ENCODE measurements at places on chromosomes 7 and 10.

DNA sequence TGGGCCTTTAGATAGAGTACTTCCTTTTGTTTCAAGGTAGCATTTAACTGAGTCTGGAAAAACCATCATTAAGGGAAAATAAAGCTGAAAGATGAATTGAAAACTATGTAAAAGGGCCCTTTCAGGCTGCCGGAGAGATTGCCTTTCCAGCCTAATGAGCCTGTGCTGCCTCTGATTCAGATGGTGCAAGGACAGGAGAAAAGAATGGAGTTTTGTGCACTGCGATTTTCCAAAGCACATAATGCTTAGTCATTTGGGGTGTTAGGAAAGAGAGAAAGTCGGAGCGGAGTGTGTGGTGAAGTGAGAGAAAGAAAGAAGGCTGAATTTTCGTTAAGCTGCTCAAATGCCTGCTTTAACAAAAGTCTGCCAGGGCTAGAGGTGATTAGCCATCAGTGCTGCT lies 259.7 kb downstream of the PAXIP1 start:
- DNase-seq = no peak

- DNase-seq = no peak
Measured at GRCh38 chr7:55977831-55978230, 13.4 kb downstream of the NIPSNAP2 start.

GRCh38 chr10:63431962-63432797 lies 33.6 kb downstream of the JMJD1C start:
- no peak for DNase-seq

DNA sequence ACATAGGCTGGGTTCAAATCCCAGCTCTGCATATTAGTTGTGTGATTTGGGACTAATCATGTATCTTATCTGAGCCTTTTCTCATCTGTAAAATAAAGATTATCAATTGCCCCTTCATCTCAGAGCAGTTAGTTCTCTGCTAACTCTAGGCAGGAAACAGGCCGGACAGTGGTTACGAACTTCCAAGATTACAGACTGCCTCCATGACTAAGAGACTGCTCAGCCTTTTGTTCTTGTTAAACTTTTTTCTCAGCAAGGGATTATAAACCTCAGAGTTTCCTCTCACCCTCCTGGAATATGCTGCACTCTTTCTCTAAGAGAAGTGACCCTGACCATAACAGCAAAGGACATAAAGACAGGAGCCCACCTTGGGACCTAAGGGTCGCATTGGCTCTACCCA lies 52.5 kb upstream of the NFKB2 start:
- DNase-seq = no peak

DNA sequence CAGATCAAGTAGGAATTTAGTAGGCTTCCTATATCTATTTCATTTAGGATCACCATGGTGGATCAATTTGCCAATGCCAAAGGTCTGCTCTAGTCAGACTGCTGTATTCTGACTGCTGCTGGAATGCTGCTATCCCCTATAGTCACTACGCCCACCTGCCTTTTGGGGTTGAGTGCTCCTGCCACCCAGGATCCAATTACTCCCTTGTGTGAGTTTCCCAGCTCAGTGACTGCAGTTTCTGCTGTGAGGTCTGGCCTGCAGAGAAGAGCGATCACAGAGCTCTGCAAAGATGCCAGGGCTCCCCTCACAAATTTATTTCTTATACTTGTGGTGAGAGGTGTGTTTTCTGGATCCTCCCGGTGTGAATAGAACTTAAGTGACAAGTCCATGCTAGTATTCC lies 88.1 kb upstream of the FOXI2 start:
- no peak for DNase-seq

DNA sequence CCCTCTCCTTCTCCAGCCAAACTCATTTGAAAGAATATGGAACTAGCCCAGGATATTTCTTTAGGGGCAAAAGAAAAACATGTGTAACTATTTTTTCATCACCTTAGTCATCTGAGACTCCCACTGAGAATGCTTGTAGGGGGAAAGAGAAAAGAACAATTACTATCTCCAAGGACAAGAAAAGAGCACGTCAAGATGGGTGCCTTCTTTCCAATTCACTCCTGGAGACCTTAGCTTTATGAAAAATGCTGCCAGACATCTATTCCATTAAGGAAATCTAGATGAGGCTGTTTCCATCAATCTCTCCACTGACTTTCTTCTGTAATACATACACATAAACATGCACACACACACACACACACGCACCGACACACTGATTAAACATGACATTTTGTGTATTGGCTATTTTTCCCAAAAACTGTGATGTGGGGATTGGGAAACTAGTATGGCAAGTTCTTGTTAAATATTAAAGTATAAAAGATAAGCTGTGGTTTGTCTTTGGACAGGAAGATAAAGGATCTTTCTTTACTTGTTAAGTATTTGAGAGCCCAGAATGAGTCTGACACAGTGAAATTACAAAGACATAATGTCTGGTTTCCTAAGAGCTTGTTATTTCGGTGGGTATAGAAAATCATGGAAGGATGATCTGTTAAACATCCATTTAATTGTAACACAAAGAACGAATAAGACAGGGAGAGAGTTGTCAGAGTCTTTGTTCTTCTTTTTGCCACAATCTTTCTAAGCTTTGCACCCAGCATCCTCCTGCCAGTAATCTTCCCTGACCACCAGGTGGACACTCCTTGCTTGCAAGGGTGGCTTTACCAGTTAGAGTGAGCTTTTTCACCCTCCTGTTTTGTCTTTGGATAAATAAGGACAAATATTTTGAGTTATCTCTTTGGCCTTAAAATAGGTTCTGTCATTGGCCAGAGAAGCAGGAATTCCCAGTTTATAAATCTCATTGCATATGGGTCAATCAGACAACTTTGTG lies 177.3 kb upstream of the TMEM72 start:
- no peak for DNase-seq

- no peak for DNase-seq
Measured at GRCh38 chr7:55420530-55420929, 55.4 kb downstream of the LANCL2 start.

DNA sequence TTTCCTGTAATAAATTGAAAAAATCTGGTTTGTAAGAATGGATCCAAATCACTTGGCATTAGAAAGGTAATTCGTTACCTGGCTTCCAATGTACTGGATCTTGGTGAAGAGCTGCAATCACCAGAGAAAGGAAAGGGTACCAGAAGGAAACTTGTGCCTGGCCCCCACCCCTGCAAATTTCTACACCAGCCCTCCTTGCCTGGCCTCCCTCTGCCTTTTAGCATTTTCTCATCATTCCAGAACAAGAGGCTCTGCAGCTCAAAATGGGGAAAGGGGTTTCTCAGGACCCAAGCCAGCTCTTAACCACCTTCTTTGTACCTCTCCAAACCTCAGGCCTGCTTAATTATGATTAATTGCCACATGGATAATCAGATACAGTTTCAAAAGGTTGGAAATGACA lies 612.8 kb upstream of the MGMT start:
- DNase-seq = no peak

GRCh38 chr10:68559841-68560185 lies 324 bp upstream of the TET1 start:
- no peak for DNase-seq

GRCh38 chr10:12513003-12513365 lies 163.6 kb downstream of the CAMK1D start:
- peak; percentile 39 for DNase-seq

DNA sequence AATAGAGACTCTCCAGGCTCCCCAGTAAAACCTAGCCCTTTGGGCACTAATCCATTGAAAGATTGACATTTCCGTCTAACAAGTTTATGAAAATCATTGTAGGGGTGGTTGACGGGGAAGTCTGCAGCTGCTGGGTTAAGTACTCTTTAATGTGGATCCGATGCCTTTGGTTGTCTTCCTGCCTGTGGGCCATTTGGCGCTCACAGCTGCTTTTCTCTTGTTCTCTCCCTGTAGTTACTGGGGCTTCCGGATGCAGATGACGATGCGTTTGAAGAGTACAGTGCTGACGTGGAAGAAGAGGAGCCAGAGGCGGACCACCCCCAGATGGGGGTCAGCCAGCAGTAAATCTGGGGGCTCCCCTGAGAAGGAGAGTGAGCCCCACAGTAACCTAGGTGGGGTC lies 22.4 kb downstream of the MTURN start:
- no peak for DNase-seq

DNA sequence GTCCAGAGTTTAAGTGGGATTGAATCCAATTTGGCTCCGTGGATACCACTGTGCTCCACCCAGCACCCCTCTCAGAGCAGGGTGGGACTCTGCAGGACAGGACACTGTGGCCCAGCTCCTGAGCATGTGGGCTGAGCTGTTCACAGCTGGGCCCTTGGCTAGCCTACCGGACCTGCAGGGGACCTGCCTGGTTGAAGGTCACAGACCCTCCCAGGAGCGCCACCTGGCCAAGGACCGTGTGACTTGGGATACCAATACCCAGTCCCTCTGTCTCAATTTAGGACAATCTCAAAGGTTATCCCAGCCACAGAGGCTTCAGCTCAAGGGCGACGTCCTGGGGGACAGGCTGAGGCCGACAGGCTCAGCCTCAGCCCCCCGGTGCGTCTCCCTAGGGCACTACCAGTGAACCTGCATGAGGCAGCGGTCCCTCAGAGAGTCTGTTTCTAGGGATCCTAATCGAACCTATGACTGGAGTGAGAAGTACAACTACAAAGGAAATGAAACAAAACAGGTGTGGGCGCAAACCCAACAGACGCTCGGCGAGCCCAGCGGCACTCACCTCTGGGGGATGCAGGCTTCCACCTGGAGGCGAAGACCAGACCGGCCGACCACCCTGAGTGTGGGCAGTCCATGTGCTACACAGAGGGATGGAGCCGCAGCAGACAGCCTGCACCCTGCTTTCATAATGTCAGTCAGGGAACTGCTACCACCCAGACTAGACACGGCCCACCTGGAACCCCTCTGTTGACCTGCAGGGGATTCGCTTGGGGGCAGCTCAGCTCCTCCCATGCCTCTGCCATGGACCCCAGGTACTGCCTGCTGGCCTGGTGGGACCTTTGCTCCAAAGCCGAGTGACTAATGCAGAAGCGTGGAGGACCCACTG lies 103.7 kb downstream of the PAXIP1 start:
- no peak for DNase-seq

DNA sequence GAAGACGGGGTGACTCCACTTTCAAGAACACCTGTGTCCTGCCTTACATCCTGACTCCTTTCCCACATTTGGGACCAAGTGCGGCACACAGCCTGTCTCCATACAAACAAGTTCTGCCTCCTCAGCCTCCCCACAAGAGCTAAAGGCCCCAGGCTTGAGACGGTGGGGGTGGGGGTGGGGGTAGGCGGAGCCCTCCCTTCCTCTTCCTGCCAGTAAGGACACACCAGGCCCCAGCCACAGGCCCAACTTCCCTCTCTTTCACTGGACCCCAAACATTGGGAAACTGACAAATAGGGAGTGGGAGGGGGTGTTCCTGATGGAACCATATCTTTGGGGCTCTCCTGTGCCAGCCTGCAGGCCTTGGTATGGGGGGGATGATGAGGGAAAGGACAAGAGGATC lies 4.6 kb downstream of the CDK5 start:
- DNase-seq = no peak

DNA sequence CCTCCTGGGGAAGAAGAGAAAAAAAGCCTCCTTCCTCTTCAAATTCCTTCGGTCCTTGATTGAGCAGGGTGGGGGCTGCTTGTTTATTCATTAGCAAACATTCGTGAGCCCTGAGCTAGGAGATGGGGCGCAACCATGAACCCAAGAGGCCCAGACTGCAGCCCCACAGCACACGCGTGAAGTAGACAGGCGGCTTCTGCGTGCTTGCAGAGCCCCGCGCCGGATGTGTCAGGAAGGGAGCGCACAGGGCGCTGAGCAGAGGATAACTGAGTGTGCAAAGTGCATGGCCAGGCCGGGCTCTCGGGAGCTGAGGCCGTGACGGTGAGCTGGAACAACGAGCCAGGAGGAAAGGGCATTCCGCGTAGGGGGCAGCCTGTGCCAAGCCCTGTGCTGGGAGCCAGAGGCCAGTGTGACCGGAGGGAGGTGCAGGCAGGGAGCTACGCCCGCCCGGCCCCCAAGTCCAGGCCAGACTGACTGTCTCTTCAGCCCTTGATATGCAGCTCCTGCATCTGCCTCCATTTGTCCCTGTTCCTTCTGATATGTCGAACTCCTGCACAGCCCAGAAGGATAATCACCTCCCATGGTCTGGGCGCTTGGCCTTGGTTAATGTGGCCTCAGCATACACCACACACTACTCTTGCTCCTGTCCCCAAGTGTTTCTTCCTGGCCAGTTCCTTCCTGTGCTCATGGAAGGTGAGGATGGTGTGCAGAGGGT lies 4.6 kb downstream of the FOXL3 start:
- DNase-seq = no peak

DNA sequence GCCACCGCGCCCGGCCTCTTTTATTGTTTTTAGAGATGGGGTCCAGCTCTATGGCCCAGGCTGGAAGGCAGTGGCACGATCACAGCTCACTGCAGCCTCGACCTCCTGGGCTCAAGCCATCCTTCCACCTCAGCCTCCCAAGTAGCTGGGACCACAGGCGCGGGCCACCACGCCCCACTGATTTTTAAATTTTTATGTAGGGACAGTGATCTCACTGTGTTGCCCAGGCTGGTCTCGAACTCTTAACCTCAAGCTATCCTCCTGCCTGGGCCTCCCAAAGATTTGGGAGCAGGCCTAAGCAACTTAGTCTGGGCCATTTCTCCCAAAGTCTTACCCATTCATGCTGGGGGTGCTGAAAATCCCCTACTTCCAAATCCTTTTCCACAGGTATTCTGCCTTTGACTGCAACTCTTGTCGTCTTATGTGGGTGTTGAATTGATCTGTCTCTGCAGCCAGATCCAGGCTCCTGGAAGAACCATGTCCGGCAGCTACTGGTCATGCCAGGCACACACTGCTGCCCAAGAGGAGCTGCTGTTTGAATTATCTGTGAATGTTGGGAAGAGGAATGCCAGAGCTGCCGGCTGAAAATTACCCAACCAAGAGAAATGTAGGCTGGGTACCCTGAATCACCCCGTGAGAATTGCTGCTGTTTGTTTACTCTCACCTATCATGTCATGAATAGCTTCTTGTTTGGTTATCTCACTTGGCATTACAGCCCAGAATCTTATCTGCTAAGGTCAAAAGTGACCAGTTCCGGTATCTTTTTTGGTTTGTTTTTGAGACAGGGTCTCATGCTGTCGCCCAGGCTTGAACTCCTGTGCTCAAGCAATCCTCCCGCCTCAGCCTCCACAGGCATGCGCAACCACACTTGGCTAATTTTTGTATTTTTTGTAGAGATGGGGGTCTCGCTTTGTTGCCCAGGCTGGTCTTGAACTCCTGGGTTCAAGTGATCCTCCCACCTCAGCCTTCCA lies 1.1 kb downstream of the ZDHHC4 start:
- DNase-seq = no peak

- peak; percentile 90 for DNase-seq
Measured at GRCh38 chr7:128115821-128116723, 84.8 kb upstream of the LRRC4 start.

DNA sequence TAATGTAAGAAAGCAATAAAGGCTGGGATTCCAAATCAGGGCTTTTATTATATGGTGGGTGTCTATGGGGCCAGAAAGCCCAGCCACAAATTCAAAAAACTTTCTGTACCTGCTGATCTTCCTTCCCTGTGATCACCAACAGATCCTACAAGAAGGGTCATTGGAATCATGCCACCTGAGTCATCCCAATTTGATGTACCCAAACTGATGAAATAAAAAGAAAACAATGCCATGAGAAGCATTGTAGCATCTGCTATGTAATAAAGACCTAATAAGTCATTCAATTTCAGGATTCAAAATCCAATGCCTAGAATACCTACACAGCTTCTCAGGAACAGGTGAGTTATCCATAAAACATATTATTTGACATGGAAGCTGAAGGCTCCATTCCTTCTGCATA lies 228.8 kb downstream of the DKK1 start:
- no peak for DNase-seq

Measured in NCI-H524 (cell line).